ENCODE measurements at places on chromosomes 1 and 21.

DNA sequence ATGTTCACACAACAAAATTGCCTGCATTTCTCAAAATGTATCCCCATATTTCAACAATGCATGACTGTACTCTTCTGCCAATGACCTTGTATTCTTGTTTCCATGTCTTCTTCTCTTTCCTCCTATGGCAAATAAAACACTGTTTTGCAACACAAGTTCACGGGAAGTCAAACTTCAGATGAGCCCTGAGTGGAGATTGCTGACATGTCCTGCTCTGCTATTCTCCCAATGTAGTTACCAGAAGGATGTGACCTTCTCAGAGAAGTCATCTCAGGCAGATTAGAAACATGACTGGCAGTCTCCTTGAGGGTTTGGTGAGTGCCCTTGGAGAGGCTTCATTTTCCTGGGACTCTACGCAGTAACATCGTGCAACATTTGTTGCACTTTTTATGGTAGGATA lies 15.6 kb downstream of the FCGR2B start:
- DNase-seq: no peak

DNA sequence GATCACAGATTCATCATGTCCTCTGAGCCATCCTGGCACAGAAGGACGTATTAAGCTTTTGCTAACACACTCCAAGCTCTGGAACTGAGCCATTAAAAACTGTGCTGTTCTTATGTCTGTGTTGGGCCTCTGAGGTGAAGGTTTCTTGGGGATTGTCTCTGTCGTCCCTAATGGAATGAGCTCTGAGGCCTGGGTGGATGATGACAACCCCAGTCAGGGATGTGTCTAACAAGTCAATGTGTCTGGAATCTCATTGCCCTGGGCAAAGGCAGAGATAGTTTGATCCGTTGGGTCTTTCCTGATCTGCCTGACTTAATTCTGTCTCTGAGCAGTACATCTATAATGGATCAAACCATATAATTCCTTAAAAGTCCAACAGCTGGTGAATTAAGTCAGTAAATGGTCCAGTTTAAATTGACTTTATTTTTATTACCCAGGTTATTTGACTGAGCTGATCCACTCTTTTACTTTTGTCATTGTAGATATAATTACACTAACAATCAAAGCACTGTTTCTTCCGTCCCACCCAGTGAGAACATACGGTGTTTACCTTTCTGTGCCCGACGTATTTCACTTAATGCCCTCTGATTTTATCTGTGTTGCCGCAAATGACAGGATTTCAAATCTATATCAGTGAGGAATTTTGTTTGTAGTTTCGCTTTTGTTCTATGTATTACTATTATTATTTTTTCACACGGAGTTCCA lies 38.8 kb upstream of the OR2B11 start:
- DNase-seq: no peak

- DNase-seq: no peak
These were observed 62.9 kb downstream of the B3GALT5 start for GRCh38 chr21:39675590-39675989.

GRCh38 chr1:57258557-57259325 lies 165.1 kb downstream of the DAB1 start:
- no peak for DNase-seq

- DNase-seq: no peak
These were observed 595 bp downstream of the CRYBG2 start for GRCh38 chr1:26353210-26353859.

DNA sequence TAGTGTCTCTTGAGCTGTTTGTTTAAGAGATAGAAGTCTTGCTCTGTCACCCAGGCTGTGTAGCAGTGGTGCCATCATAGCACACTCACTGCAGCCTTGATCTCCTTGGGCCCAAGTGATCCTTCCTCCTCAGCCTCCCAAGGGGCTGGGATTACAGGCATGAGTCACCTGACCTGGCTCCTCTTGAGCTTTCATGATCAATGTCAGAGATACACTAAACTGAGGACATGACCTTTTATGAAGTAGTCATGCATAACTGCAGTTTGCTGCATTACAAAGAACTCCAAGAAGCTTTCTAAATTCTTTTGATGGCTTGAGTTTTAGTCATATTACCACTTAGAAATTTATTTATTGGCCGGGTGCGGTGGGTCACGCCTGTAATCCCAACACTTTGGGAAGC lies 77.7 kb downstream of the CC2D1B start:
- no peak for DNase-seq

GRCh38 chr1:215617979-215618378 lies 50.9 kb downstream of the KCTD3 start:
- no peak for DNase-seq

DNA sequence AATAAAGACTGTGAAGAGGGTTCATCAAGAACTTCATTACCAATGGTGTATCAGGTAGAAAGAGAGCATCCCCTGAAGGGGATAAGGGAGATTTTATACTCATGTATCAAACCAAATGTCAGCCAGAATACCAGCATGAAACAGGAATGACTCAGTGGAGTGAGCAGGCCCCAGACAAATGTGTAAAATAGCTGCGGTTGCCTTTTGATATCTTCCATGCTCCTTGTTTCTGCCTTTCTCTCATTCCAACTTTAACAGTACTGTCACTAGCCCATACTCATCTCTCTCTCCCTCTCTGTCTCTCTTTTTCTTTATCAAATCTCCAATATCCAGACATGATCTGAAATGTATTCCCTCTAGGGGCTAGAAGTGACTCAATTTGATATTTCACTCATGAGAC lies 47.8 kb downstream of the GPR88 start:
- no peak for DNase-seq

DNA sequence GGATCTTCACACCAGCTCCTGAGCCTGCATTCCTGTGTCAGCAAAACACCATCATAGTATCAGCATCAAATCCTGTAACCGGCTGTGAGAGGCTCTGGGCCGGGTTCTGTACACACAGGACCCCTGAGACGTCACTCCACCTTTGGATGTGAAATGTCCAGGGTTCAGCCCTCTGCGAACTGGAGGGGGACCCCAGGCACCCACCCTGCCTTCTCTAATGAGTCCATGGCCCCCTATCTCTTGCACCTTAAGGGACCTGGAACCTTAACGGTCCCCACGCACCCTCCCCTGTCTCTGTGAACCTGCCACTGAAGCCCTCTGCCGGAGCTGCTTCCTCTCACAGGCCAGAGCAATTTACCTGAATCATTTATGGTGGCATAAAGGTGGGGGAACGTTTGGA lies 257.8 kb downstream of the NPHP4 start:
- no peak for DNase-seq

- no peak for DNase-seq
These were observed 7.6 kb downstream of the KCNJ6 start for GRCh38 chr21:37908691-37909090.

GRCh38 chr1:16441282-16441665 lies 750 bp downstream of the NECAP2 start:
- no peak for DNase-seq

All from activated B cell treated with CpG ODN at 0.5 μM for 24 hours (primary cell).